Stimulated activated CD8-positive, alpha-beta memory T cell treated with anti-CD3 and anti-CD28 coated beads, Interleukin-15, amount 100 ng/mL, for 24 hours (primary cell): ENCODE measurements at places on chromosomes 7 and 10.

DNA sequence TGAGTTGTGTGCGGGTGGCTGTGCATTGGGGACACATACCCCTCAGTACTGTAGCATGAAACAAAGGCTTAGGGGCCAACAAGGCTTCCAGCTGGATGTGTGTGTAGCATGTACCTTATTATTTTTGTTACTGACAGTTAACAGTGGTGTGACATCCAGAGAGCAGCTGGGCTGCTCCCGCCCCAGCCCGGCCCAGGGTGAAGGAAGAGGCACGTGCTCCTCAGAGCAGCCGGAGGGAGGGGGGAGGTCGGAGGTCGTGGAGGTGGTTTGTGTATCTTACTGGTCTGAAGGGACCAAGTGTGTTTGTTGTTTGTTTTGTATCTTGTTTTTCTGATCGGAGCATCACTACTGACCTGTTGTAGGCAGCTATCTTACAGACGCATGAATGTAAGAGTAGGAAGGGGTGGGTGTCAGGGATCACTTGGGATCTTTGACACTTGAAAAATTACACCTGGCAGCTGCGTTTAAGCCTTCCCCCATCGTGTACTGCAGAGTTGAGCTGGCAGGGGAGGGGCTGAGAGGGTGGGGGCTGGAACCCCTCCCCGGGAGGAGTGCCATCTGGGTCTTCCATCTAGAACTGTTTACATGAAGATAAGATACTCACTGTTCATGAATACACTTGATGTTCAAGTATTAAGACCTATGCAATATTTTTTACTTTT, 1.8 kb downstream of the DDIT4 start:
- no peak for DNase-seq

DNA sequence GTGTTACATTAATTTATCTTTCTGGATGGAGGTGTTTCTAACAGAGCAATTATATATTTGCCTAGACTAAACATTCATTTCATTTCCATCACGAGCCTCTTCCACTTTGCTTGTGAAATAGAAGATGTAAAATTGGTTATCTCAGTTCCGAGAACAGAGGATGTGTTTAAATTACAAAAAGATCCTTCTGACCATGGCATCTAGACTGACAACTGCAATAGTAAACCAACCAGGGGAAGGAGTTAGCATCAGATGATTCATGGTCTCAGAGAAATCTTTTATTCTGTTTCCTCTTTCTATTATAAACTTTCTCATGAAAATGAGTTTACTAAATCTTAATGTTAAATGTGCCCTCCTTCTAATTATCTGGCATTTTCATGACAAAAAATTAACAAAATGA, 149.8 kb upstream of the WDR11 start:
- DNase-seq = no peak

- no peak for DNase-seq
Observed at GRCh38 chr7:138226001-138226476, 149.8 kb downstream of the AKR1D1 start.

DNA sequence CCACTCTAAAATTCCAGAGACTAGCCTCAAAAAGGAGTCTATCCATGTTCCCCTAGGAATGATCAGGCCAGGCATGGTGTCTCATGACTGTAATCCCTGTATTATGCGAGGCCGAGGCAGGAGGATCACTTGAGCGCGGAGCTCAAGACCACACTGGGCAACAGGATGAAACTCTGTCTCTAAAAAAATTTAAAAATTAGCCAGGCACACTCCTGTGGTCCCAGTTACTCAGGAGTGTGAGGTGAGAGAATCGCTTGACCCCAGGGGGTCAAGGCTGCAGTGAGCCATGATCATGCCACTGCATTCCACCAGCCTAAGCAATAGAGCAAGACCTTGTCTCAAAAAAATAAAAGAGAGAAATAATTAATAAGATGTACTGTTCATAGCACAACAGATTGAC, 256.8 kb downstream of the KCND2 start:
- DNase-seq = no peak

GRCh38 chr7:142431491-142431890, 173.6 kb upstream of the PRSS58 start:
- DNase-seq = no peak

DNA sequence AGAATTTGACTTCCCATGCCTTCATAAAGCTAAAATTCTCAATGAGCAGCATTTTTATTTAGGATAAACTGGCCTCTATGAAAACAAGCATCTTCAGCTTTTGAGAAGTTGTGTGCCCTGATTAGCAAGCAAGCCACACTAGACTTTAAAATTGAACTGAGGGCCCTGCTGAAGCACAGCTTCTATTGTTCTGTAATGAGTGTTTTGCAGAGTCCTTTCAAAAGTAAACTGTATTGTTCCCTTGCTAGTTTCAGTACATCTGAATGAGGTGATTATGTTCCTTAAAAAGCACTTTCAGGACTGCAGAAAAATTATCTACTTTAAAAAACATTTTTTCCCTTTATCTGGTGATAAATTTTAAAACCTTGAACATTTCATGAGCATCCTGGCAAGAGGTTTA, 113.3 kb upstream of the PRPS1L1 start:
- no peak for DNase-seq

DNA sequence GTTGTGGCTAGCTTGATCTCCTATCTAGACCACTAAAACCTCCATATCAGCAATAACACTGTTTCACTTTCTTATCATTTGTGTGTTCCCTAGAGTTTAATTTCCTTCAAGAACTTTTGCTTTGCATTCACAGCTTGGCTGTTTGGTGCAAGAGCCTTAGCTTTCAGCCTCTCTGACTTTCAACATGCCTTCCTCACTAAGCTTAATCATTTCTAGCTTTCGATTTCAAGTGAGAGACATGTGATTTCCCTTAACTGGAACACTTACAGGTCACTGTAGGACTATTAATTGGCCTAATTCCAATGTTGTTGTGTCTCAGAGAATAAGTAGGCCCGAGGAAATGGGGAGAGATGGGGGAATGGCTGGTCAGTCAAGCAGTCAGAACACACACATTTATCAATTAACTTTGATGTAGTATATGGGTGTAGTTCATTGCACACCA, 10.6 kb upstream of the BPGM start:
- no peak for DNase-seq

- DNase-seq = no peak
Observed at GRCh38 chr7:8070451-8071180, 102.0 kb downstream of the GLCCI1 start.

DNA sequence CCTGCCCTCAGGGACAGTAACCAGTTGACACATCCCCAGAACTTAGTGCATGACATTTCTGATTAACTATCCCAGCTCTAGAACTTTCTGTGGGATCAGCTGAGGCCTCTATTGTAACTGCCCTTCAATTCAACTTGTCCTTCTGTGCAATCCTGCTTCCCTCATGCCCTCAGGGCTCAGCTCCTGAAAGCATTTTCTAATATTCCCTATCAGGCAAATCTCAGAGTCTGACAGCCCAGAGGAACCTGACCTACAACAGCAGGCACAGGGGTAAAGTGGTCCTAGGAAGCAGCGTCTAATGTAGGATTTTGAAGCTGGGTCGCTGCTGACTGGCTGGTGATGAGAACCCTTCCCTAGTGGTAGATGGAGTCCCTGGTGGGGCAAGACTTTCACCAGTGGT, 13.6 kb upstream of the STN1 start:
- DNase-seq = no peak

GRCh38 chr7:55515569-55516279, 56.6 kb downstream of the VOPP1 start:
- DNase-seq = no peak

DNA sequence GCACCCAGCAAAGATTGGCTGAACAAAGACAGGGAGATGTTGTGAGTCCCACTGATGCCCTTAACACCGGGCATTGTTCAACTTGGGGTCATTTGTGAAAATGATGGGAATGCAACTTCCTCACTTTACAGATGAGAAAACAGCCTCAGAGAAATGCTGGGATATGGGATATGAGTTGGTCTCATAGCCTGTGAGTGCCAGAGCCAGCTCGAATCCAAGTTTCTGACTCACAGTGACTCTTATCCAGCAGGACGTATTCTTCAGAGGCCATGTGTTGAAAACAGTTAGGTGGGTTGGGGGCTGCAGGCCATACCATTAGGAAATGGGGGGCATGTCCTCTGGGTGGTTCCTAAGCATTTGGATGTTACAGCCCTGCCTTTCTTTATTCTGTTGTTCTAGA, 45.2 kb downstream of the KIAA1217 start:
- DNase-seq = no peak

DNA sequence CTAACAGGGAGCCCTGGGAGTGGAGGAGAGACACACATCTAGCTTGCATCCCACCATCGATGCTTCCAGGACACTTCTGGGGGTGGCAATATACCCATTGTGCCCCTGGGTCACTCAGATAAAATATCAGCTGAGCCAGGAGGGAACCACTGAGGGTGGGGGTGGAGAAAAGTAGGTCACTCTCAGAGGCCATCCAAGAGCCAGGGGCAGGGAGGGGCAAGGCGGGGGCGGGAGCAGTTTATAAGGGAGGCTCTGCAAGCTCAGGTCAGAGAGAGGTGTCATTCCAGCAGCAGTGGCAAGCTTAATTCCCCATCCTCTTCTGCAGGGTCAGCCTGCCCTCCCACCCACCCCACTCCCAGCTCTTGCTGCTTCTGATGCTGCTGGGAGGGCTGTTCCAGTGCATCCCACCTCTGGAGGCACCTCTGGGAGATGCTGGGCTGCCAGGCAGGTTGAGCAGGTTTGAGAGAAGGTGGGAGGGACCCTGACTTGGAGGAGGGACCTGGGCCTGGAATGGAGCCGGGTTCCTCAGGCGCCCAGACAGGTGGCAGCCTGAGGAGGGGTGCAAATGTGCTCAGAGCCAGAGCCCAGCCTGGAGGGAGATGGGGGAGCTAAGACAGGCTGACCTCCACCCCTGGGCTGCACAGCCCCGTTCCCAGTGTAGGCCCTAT, 20.1 kb upstream of the TLX1 start:
- no peak for DNase-seq

- DNase-seq = no peak
Observed at GRCh38 chr10:93873420-93874115, 20.2 kb upstream of the SLC35G1 start.

- DNase-seq = no peak
Observed at GRCh38 chr10:51788273-51788672, 88.9 kb upstream of the CSTF2T start.

DNA sequence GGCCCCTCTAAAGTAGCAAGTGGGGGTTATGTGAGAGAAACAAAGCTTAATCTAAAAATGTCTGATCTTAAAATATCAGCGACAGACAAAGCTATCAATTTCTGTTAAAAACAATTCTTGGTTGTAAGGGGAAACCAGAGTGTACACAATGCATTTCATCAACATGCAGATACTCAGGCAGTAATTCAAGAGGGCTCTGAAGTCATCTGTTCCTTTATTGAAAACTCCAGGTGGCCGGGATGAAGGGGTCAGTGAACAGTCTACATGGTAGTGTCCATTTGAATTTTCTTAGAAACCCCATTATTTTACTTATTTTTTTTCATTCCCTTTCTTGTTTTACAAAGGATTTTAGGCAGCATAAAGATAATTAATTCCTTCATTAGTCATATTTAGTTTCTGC, 36.7 kb upstream of the BTBD16 start:
- DNase-seq = no peak

DNA sequence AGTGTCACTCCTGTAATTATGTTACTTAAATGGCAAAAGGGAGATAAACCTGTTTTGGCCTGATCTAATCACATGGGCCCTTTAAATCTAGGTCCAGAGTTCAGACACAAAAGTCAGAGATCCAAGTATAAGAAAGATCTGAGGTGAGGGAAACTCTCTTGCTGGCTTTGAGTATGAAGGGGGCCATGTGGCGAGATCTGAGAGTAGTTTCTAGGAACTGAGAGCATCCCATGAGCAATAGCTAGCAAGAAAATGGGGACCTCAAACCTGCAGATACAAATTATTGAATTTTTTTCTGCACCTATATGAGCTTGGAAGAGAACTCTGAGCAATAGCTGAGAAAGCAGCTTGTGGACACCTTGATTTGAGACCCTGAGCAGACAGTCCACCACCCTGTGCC, 27.6 kb downstream of the ANKRD7 start:
- DNase-seq = no peak

- DNase-seq = no peak
Observed at GRCh38 chr7:55533050-55533728, 39.1 kb downstream of the VOPP1 start.

DNA sequence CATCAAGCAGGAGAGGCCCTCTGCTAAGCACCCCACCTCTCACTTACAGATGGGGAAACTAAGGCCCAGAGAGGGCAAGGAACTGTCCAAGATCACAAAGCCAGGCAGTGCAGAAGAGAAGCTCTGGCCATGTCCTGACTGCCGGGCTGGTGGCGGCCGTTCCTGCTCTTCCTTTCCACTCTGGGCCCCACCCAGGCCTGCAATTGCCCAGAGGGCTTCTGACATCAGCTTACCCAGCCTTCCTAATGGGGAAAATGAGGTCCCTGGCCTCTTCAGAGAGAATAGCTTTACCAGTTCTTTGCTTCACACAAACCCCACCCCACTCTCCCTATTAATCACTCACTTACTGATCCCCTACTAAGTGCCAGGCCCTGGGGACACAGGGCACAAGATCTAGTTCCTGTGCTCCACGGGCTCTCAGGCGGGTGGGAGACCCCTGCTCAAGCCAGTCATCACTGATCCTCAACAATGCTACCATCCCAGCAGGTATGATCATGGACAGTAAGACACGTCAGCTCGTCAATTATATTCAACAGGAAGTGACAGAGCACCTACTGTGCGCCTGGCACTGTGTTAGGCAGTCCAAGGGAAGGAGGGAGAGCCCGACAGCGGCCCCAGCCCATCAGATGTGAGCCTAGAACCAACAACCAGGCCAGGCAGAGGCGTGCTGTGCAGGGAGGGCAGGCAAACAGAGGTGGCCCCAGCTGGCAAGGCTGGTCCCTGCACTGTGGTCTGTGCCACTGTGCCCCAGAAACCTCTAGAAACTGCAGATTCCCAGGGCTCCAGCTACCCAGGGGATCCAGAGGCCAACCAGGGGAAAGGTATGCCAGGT, 26.4 kb upstream of the FRAT2 start:
- no peak for DNase-seq
